RKO (cell line): ENCODE measurements at places on chromosomes 1 and 21.

DNA sequence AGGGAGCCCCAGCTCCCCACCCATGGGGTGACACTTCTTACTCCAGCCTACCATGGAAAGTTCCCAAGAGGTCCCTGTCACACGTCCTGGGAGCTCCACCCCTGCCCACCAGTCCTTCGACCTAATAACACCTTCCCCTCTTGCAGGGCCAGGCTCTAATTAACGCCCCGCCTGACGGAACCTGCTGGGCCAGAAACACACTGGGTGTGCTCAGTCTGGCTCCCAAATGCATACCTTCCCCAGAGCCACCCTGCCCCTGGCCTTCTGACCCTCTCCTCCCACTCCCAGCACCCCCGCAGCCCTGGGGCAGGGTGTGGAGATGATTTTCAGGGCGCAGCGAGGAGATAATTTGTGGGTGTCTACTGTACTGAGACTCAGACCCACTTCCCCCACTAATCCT is 20.6 kb downstream of the PGLYRP3 start:
- DNase-seq: no peak

DNA sequence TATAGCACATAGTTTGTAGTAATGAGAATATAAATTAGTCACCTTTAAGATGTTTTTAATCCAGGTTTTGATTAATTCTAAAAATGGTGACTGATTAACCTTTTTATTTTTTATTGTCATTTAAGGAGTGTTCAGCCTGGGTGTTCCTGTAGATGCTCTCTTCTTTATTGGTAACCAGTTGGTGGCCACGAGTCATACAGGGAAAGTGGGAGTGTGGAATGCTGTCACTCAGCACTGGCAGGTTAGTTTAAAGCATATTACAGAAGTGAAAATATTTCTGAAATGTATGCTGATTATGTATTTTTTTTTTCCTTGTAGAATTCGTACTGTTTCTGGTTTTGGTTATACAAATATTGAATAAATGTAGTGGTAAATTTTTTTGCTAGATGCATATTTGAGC is 28.1 kb downstream of the KCTD3 start:
- no peak for DNase-seq

- no peak for DNase-seq
Measured at GRCh38 chr1:70902211-70902610, 145.4 kb downstream of the PTGER3 start.

DNA sequence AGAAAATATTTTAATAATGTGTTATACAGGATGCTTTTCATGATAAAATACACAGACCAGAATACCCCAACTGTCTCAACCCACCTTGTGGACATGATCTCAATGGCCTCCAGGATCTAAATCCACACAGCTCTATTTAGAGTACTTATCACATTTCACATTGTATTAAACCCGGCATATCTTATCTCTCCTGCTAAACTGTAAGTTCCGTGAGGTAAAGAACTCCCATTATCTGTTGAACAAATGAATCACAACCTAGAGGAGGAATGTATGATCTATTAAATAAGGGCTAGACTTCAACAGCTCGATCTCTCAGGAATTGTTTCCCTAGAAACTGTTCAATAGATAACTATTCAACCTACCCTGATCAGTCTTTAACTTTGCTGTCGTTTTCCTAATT is 6.9 kb downstream of the ETV3 start:
- no peak for DNase-seq

GRCh38 chr21:34122047-34122446 is 48.7 kb downstream of the MRPS6 start:
- no peak for DNase-seq

DNA sequence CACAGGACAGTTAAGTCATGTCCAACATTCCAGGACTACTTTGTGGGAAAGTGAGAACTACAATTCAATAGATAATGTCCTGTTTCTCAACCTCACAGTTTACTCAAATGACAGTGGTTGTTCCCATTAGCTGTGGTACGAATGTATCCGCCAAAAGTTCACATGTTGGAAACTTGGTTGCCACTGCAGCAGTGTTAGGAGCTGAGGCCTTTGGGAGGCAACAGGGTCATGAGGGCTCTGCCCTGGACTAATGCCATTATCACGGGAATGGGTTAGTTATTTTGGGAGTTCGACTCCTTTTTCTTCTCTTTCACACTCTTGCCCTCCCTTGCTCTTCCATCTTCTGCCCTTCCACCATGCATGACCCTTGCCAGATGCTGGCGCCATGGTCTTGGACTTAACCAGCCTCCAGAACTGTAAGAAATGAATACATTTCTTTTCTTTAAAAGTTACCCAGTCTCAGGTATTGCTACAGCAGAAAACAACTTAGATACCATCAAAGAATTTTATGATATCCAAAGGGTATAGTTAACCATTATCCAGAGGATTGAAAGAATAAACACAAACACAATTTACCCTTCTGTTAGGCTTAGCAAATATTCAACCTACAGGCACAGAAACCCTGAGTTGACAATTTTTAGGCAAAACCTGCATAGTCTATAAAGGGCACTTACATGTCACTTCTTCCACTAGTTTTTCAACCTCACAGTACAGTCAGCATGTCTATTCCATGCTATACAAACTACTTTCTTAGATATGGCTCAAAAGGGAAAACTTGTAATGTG is 7.4 kb downstream of the BCL10 start:
- no peak for DNase-seq

DNA sequence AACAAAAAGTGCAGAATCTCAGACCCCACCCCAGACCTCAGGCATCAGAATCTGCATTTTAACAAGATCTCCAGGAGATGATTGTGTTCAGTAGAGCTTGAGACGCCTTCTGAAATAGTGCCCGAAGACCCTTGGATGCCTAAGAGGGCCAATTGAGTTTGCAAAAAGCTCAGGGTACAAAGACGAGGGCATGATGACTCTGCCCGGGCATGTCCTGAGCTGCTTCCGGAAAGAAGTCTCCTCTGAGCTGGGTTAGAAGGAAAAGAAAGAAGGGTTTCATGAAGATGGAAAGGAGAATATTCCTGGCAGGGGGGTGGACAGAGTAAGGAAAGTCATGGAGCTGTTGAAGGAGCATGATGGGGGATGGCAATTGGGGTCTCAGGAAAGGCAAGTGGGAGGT is 246.1 kb upstream of the TMEM51 start:
- DNase-seq: no peak

GRCh38 chr1:92505015-92505692 is 18.4 kb upstream of the GFI1 start:
- no peak for DNase-seq

DNA sequence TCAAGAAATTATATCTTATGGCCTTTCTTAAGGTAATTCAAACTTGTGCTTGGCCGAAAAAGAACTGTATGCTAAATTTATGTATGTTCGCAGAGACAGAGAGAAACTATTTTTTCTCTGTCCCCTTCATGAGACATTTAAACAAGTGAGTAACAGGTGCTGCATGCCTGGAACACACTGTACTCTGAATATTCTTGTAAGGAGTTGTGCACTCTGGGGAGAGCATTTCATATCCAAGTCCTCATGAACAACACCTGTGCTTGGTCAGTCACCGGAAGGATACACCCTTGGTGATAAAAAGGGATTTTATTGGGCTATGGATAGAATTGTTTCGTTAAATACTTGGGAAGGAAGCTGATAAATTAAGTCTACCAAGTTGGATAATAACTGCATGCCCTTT is 220.8 kb upstream of the NRIP1 start:
- no peak for DNase-seq

- DNase-seq: no peak
Measured at GRCh38 chr21:46202592-46203202, 18.4 kb upstream of the SPATC1L start.

- DNase-seq: no peak
Measured at GRCh38 chr21:18617291-18617690, 213.7 kb upstream of the TMPRSS15 start.

DNA sequence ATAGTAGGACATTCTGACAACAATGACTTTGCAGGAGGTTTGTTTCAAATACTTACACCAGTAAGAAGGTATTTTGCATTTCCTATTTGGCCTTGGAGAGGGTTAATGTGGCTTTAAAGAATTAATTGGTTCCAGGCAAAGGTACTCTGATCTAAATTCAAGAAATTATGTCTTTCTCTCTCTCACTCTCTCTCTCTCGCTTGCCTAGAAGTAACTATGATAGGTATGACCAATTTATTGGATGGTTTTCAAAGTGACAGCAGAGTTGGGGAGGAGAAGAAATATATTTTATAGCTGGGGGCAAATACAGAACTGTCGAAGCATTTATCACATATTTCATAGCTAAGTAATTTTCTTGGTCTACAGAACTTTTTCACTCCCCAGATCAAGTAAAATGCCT is 116.0 kb downstream of the ATP6V1G3 start:
- DNase-seq: no peak

- DNase-seq: no peak
Measured at GRCh38 chr1:200877010-200877409, 4.2 kb downstream of the GPR25 start.

DNA sequence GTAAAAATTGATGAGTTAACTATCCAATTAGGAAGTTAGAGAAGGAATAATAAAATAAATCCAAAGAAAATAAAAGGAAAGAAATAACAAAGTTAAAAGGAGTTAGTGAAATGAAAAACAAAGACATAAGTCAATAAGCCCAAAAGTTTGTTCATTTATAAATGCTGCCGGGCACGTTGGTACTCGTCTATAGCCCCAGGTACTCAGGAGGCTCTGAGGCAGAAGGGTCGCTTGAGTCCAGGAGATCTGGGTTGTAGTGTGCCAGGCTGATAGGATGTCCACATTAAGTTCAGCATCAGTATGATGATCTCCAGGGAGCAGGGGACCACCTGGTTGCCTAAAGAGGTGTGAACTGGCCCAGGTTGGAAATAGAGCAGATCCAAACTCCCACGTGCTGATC is 35.5 kb upstream of the VANGL1 start:
- no peak for DNase-seq
